ENCODE measurements at places on chromosomes 12 and 14. TPM values are rescaled to one million over a fixed set of nuclear protein-coding genes. Genes with fewer than 3 reads are reported as not detected.

MYF5 gene
- total RNA-seq, result not detected

SOX5 gene
- 7.9 TPM for total RNA-seq

SLCO1C1 gene
- total RNA-seq, result not detected

IL22 gene
- total RNA-seq, result 52.3 TPM

MGAT4C gene
- not detected for total RNA-seq

PPP1R36 gene
- not detected for total RNA-seq

CIROP gene
- total RNA-seq, result not detected

DCN gene
- total RNA-seq, result not detected

SLC17A8 gene
- total RNA-seq, result not detected

OR4K5 gene
- not detected for total RNA-seq

EPYC gene
- total RNA-seq, result not detected

OR6C74 gene
- total RNA-seq, result not detected

ZNF740 gene
- total RNA-seq, result 42.3 TPM

DAO gene
- not detected for total RNA-seq

B4GALNT3 gene
- 4.7 TPM for total RNA-seq

SELPLG gene
- 89.1 TPM for total RNA-seq

CLEC6A gene
- total RNA-seq, result not detected

LUM gene
- total RNA-seq, result not detected

TAS2R9 gene
- total RNA-seq, result not detected

KRT6C gene
- total RNA-seq, result not detected

PTPRO gene
- 2.3 TPM for total RNA-seq

IGF1 gene
- total RNA-seq, result not detected

GMPR2 gene
- 73.2 TPM for total RNA-seq

TC2N gene
- total RNA-seq, result 81.2 TPM

IL26 gene
- 66.8 TPM for total RNA-seq

TMPRSS12 gene
- total RNA-seq, result not detected

KRT75 gene
- not detected for total RNA-seq

IAPP gene
- not detected for total RNA-seq

HOXC9 gene
- total RNA-seq, result not detected

DYRK2 gene
- 17.6 TPM for total RNA-seq

KRT5 gene
- not detected for total RNA-seq

MYBPC1 gene
- not detected for total RNA-seq

TIGAR gene
- 12.7 TPM for total RNA-seq

SOAT2 gene
- 0.28 TPM for total RNA-seq

CCDC175 gene
- not detected for total RNA-seq

KRT1 gene
- total RNA-seq, result not detected

RD3L gene
- not detected for total RNA-seq

RFX4 gene
- total RNA-seq, result not detected

LALBA gene
- total RNA-seq, result not detected

TAMALIN gene
- total RNA-seq, result 26.3 TPM

LARP4 gene
- 80.7 TPM for total RNA-seq

CCDC177 gene
- total RNA-seq, result not detected

KRT78 gene
- total RNA-seq, result not detected

AGAP2 gene
- total RNA-seq, result 52.0 TPM

RNASE7 gene
- total RNA-seq, result not detected

PRORP gene
- total RNA-seq, result 40.3 TPM

KCNA5 gene
- not detected for total RNA-seq

CAPZA3 gene
- not detected for total RNA-seq

BDKRB2 gene
- not detected for total RNA-seq

C12orf60 gene
- 3.7 TPM for total RNA-seq

MIP gene
- total RNA-seq, result not detected

OR4E2 gene
- total RNA-seq, result not detected

GLT8D2 gene
- 0.58 TPM for total RNA-seq

ENDOU gene
- total RNA-seq, result 0.16 TPM

Data from activated T-helper 17 cell treated with anti-CD3 and anti-CD28 coated beads, Interleukin-2, amount 50 U/mL, for 72 hours (primary cell).